ENCODE measurements at places on chromosomes 6 and 20.

DNA sequence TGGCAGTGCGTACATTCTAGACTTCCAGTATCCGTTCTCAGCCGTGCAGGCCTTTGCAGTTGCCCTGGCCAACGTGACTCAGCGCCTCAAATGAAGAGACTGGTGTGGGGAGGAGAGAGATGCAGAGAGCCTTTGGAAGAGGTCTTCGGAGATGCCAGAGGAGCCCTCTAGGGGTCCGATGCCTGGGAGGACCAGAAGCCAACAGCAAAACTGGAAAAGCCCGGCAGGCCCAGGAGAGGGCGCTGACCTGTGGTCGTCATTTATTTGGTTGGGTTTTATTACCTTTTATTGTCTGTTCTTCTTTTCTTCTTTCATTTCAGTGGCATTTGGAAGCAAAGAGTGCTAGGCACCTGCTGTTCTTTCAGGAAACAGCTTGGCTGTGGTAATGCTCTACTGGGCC is 53.3 kb upstream of the TMEM181 start:
- DNase-seq, result no peak

DNA sequence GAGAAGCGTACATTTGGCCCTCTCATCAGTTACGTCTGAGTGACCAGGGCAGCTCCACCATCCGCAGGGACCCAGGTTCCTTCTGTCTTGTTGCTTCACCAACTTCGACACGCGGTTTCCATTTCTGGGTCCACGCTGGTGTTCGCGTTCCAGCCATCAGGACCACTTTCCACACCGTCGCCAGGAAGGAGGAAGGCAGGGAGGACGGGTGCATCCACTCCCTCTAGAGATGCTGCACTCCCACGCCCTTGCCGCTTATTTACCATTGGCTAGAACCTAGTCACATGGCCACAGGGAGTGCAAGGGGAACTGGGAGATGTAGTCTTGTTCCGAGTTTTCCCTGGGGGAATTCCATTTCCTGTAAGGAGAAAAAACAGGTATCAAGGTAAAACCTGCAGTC is 33.2 kb upstream of the SNX9 start:
- no peak for DNase-seq

DNA sequence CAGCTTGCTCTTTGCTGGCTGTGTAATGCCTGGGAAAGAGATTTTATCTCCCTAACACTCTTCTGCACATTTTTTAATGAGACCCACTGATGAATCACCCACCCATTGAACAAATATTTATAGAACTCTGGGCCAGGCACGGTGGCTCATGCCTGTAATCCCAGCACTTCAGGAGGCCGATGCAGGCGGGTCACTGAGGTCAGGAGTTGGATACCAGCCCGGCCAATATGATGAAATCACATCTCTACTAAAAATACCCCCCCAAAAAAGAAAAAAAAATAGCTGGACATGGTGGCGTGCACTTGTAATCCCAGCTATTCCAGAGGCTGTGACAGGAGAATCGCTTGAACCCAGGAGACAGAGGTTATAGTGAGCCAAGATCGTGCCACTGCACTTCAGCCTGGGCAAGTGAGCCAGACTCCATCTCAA is 82.1 kb upstream of the SIRPA start:
- DNase-seq, result no peak

GRCh38 chr6:45461486-45461885 is 83.8 kb upstream of the SUPT3H start:
- no peak for DNase-seq

DNA sequence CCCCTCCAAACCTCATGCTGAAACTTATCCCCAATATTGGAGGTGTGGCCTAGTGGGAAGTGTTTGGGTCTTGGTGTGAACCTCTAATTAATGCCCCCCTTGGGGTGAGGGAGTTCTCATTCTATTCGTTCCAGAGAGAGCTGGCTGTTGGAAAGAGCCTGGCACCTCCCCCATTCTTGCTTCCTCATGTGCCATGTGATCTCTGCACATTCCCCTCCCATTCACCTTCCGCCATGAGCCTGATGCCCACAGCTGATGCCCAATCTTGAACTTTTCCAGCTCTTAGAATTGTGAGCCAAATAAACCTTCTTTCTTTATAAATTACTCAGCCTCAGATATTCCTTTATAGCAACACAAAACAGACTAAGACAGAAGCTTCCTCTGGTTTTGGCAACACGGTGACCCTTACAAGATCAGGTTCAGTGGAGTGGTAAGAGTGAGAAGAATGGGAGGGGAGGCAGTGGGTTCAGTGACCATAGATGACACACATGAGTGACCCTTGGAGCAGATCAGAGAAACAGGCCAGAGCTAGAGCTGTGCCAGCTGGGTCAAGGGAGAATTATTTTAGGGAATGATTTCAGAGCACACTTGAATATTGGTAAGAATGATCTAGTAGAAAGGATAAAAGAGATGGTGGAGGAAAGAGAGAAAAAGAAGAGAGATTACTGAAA is 176.4 kb downstream of the LY86 start:
- DNase-seq, result no peak

DNA sequence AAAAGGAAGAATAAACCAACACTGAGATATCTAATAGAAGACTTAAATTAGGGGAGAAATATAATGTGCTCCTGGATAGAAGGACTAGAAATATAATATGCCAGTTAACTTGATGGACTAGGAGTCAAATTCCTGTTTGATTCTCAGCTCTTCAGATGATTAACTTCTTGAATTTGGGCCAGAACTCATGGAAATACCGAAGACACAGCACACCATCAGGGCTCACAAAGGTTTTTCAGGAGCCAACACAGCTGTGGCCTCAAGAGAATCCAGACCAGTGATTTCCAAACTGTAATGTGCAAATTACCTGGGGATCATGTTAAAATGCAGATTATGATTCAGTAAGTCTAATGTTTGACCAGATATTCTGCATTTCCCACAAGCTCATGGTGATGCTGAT is 33.8 kb upstream of the LRRC1 start:
- DNase-seq, result no peak

DNA sequence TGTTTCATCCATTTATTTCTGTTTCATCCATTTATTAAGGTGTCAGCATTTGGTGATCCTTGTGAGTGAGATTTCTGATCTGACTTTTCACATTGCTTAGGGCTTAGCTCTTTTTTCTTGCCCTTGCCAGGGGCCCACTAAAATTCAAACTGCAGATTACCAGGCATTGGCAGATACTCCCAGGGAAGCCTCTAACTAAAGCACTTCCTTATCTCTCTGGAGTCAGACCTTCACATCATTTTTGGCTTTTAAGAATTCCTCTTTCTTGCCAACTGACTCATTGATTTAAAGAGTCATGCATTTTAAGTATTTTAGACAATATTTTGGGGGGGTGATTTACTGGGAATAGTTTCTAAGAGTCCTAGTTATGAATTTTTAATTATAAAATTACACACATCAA is 2.6 kb upstream of the WFDC8 start:
- DNase-seq, result no peak

DNA sequence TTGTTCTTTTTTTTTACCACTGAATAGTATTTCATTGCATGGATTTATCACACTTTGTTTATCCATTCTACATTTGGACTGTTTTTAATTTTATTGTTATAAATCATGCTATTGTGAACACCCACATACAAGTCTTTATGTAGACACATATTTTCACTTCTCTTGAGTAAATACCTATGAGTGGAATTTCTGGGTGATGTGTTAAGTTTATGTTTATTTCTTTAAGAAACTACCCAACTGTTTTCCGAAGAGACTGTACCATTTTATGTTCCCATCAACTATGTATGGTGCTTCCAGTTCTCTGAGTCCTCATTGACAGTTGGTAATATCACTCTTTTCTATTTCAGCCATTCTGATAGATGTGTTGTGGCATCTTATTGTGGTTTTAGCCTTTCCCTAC is 54.0 kb downstream of the RIN2 start:
- no peak for DNase-seq

GRCh38 chr6:52675372-52675771 is 4.5 kb downstream of the TMEM14A start:
- no peak for DNase-seq

DNA sequence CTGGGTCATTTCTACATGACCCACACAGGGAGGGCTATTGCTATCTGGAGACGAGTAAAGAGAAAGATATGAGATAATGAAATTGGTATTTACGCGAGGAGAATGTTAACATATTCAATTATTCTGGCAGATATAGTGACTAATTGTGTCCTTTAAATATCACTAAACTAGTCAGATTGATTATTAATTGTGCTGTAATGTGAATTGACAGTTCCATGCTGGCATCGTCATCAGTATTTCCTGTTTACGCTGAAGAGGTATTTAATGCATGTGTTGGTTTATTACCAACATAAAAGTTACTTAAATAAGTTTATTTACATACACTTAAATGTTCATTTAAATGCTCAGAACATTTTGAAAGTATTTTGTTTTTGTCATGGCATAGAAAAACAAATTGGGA is 35.7 kb upstream of the OGFRL1 start:
- DNase-seq, result no peak

- DNase-seq, result no peak
Observed at GRCh38 chr6:137931849-137932465, 64.9 kb downstream of the TNFAIP3 start.

- no peak for DNase-seq
Observed at GRCh38 chr20:13401596-13401995, 180.5 kb downstream of the ISM1 start.

DNA sequence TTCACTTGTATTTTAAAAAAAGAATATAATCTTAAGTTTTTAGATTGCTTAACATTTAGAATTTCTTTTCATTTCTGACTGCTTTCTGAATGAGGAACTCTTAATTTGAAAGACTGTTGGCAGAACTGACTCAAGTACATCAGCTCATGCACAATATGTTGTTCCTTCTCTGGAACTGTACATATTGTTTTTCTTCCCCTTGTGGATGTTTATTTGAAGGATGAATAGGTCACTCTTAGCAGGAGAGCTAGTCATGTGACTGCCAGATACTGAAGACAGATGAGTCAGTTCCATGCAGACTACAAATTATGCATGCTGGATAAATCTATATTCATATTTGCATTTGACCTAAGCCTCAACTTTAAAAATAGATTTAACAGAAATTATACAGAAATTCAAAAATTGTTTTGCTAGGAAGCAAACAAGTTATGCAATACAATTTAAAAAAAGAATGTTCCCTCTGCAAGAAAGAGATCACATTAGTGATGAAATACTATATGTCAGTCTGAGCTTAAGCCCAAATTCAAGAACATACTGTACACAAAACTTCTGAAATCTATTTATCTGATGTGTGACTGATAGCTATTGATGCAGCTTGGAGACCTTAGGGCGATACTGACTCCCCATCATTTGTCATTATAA is 1274.9 kb upstream of the GJE1 start:
- DNase-seq, result no peak

GRCh38 chr20:58450254-58450653 is 61.2 kb downstream of the VAPB start:
- no peak for DNase-seq

DNA sequence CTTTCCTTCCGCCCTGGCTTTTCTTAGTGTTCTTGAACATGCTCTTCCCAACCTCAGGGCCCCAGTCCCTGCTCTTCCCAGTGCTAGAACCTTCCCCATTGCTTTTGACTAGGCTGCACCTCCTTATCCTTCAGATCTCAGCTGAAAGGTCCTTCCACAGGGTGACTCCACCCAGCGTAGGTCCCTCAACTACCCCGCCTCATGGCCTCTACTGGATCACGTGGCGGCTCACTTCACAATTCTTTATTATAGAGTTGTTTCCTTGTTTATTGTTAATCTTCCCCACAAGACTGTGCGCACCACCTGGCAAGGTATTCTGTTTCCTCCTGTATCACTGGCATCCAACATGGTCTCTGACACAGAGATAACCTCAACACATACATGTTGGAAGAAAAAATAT is 31.2 kb downstream of the TTLL9 start:
- DNase-seq, result no peak

DNA sequence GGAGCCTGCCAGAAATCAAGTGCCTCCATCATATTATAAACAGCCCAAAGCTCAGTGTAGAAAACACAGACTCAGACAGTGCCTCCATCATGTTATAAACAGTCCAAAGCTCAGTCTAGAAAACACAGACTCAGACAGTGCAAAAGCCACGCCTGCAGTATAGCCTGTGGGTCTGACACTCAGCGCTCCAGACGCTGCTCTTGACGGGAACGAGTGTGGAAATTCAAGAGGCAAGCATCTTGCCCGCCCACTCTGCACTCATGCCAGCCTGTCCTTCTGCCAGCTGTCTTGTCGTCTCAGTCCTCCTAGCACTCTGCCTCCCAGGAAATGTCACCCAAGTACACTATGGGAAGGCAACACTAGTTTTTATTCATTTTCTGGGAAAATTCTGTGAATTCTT is 274.2 kb upstream of the CDH4 start:
- DNase-seq, result no peak

- DNase-seq, result no peak
Observed at GRCh38 chr6:128327890-128328289, 192.5 kb downstream of the PTPRK start.

DNA sequence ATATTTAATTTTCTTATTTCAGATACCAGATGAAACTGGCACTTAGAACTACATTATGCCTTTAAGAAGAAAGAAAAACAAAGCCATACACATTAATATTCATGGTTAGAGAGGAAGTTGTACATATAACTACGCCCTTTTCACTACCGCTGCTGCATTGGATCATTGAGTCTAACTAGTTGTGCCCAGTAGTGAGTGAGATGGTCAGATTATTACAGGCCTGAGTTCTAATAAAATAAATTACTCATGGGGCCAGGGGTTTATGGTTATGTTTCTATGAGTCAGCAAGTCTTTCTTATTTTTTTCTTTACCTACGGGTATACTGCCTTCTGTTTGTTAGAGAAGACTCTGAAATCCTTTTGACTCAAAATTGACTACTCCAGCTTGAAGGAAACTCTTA is 11.5 kb downstream of the RIOK1 start:
- no peak for DNase-seq

DNA sequence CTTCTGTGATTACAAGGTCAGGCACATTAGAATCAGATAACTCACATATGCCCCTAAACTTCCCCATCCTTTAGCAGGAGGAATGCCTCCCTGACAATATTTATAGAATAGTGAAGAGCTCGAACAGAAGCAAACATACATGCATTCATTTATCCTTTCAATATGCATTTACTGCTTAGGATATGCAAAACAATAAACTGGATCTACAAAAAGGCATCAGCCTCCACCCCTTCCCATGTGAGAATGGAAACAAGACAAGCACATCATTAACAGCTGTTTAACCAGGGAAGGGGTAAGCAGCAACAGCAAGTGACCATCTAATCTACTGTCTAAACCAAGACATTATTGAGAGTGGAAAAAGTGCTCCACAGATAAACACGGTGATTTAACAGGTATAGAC is 107.6 kb downstream of the MBOAT1 start:
- no peak for DNase-seq

DNA sequence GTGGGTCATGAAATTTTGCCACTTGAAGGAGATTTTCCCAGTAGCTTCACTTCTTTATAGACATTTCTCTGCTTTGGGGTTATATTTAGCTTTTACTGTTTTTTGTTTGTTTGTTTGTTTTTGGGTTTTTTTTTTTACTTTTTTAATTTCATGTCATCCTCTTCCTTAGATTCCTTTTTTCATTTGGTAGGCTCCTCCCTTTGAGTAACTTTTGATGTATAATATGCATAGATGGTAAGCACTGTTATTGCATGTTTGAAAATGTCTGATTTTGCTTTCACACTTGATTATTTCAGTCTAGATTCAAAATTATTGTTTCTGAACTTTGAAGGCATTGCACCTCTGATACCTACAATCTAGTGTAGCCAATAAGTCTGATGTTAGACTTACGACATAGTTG is 37.6 kb downstream of the PLEKHG1 start:
- DNase-seq, result no peak
